ENCODE measurements at places on chromosomes 11 and 22.

DNA sequence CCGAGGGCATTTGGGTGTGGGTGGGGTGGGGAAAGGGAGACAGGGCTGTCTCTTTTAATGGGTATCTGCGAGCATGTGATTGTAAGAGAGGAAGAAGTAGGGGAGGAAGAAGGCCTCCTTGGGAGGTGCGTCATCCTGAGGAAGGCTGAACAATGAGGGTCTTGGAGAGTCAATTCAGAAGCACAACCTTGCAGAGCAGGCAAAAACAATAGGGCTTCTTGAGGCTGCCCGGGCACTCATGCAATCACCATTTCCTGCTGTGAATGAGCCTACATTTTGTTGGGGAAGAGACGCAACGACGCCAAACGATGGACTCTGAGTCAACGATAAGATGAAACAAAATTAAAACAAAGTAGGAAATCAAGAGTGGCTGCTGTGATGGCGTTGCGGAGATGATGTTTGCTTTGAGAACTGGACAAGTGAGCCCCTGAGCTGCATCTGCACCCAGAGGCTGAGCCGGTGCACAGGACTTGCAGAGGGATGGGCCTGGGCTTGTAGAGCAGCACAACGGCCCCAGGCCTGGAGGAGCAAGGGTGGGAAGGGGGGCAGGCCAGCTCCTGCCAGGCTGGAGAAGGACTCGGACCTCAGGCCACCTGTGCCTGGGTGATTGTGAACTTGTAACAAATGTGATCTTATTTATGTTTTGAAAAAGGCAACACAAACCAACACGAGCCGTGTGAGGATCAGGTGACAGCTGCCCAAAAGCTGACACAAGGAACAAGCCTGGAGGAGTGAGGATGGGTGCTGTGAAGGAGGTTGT, 92.3 kb upstream of the B3GAT1 start:
- no peak for DNase-seq

DNA sequence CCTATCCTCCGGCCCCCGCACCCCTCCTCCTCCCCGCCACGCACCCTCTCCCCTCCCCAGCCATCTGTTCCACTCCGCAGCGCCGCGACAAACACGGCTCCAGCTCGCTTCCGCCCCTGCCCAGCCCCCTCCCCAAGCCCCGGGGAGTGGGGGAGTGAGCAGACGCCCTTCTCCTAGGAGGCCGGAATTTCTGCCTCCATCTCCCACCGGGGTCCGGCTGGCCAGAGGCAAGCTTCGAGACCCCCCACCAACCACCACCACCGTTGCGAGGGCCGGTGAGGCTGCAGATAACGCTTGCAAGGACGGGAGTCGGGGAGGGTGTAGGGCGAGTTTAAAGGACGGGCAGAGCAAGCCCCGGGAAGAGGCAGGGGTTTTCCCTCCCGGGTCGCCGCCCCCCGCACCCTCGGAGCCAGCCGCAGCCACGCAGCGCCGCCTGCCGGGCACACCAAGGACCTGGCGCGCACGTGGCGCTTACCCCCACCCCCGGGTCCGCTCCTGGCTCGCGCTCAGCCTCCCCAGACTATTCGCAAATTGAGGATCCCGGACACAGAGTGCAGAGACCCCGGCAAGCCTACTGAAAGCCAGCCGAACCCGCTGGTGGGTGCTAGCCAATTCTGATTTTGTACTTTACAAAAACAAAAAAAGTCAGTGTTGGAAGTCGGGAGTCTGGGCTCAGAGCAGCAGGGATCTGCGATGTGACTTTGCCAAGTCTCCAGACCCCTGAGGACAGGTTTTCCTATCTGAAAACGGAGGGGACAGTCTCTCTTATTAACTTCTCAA, 22.6 kb downstream of the RTN4RL2 start:
- peak; percentile 55 for DNase-seq

- DNase-seq = no peak
Observed at GRCh38 chr11:72758690-72759389, 6.6 kb upstream of the ARAP1 start.

GRCh38 chr11:57896361-57897145, 127.1 kb upstream of the OR9Q1 start:
- no peak for DNase-seq

DNA sequence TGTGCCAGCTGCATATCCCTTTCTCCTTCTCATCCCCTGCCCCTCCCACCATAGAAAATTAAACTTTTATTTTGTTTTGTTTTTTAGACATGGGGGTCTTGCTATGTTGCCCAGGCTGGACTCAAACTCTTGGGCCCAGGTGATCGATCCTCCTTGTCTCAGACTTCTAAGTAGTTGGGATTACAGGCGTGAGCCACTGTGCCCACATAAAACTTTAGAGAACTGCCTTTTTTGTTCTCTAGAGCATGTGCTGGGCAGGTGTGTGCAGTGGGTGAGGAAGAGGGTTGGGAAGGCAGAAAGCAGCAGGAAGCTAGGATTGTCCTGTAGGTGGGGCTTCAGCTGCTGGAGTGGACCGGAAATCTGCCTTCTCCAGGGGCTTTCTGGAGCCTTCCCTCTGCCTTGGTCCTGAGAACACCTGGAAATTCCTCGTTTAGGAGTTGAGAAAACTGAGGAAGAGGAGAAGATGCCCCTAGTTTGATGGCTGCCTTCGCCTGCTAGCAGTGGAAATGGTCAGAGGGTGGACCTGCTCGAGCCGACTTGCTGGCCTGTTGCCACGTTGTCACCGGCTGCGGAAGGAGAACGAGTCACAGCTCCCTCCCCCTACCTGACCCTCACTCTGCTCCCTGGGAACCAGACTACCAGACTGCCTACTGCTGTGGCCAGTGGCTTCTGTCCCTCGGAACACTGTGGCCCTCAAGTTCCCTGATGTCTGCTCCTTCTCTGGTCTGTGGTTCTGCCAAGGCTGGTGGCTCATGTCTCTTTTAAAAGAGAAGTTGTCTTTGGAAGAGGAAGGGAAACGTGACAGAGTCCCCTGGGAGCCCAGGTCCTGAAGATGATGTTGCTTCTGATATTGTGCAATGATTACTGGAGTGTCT, 4.0 kb downstream of the ST14 start:
- no peak for DNase-seq

GRCh38 chr11:10381736-10382135, 73.3 kb upstream of the AMPD3 start:
- no peak for DNase-seq

DNA sequence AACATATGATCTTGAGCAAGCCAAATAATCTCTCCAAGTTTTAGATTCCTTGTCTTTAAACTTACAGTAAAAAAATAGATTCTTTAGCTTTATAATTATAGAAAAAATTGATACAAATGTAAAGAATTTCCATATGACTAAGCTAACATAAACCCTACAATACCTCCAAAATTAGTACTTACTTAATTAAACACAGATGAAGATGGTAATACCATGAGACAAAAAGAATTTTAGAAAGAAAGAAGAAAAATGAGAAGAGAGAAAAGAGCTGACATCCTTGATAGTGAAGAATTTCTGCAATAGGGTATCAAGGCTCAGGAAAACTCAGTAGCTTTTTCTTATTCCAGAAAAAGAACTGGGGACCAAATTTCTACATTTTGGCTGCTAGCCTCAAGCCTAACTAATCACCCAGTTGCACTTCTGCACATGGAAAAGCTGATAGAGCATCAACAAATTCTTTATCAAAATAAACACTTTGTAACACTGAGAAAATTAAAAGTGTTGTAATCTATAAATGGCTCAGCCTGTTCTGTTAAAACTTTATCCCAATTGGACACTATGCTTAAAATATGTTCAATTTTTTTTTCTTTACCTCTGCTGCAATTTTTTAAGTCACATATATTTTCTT, 24.7 kb upstream of the SOX6 start:
- DNase-seq = no peak

GRCh38 chr11:118436639-118437207, 431 bp downstream of the KMT2A start:
- peak; percentile 41 for DNase-seq

DNA sequence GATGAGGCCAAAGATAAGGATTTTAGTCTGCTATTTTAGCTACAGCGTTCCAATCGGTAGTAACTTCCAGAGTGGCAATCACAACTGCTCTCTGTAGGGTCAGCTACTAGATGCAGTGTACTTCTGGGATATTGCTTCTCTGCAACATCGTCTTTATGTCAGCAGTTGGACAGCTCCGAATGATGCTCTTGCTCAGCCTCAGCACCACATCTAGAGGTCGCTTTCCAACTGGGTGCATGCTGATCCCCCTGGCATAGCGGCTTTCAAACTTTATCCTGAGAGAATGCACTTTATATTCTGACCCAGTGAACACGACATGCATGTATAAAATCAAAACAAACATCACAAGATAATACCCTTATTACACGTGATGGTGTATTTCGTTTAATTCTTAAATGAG, 219.6 kb downstream of the C11orf87 start:
- DNase-seq = no peak

DNA sequence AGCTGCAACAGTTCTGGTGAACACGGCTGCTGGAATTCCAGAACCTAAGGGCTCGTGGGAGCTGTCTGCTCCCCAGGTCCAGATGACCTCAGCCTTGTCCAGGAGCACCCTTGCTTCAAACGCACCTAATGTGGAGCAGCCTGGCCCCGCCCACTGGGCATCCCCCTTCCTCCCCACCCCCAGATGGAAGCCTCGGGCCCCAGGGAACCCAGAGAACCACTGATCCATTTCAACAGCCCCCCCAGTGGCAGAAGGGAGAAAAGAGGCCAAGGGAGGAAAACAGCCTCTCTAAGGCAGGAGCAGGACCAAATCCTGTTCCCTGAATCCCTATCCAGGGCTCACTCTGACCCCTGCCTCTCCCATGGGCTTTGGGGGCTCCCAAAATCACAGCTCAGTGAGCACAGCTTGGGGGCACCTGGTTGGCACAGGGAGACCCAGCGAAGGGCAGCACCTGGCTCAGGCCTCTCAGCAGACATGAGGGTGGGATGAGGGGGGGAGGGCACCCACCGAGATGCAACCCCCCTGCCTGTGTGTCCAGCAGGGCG, 1.2 kb downstream of the CYTH4 start:
- DNase-seq = peak; percentile 66

DNA sequence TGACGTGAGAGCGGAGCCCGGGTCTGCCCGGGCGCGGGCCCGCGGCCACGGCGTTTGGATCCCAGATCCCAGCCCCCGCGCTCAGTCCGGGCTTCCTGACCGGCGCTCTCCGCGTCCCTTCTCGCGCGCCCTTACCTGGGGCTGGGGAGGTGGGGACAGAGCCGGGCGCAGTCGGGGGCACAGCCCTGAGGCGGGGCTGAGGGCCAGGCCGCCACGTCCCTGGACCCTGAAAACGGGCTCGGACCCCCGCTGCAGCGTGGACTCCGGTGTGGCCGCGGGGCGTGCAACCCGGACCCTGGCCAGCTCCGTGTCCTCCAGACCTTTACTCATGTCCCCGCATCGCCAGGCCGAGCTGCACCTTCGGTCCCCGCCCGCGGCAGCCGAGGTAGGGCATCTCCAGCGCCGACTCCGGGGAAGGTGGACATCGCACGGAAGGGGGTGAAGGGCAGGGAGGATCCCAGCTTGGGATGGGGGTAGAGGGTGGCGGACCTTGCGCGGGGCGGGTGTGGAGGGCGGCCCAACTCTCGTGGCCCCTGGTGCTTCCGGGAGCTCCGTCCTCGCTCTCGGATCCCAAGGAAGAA, 9.9 kb upstream of the AIFM3 start:
- no peak for DNase-seq

GRCh38 chr11:130263351-130263750, 51.4 kb downstream of the ZBTB44 start:
- no peak for DNase-seq

- no peak for DNase-seq
Observed at GRCh38 chr11:132999031-132999430, 533.3 kb downstream of the OPCML start.

GRCh38 chr11:122979815-122980595, 1.6 kb downstream of the BSX start:
- no peak for DNase-seq

GRCh38 chr11:127247261-127247851, 246.8 kb upstream of the KIRREL3 start:
- no peak for DNase-seq

GRCh38 chr11:19907839-19908238, 195.2 kb downstream of the NAV2 start:
- no peak for DNase-seq

- no peak for DNase-seq
Observed at GRCh38 chr11:2462986-2463765, 18.4 kb downstream of the KCNQ1 start.

- DNase-seq = no peak
Observed at GRCh38 chr11:66052664-66052982, 459 bp downstream of the SF3B2 start.

DNA sequence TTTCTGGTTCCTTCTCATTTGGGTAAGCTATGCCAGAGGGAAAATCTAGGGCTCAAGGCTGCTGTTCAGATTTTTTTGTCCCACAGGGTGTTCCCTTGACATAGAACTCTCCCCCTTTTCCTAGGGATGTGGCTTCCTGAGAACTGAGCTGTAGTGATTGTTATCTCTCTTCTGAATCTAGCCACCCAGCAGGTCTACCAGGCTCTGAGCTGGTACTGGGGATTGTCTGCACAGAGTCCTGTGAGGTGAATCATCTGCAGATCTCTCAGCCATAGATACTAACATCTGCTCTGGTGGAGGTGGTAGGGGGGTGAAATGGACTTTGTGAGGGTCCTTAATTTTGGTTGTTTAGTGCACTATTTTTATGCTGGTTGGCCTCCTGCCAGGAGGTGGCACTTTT, 167.3 kb upstream of the PGR start:
- no peak for DNase-seq

DNA sequence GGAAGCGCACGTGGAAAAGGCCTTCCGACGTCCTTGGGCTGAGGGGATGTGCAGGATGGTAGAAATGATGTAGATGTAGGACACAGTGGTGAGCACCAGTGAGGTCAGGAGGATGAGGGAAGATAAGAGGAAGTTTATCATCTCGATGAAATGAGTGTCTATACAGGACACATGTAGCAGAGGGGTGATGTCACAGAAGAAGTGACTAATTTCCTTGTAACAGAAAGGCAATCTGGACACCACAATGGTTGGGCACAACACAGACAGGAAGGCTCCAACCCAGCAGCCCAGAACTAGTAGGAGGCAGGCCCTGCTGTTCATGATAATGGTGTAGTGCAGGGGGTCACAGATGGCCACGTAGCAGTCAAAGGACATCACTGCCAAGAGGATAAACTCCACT, 35.0 kb upstream of the OR6M1 start:
- no peak for DNase-seq

DNA sequence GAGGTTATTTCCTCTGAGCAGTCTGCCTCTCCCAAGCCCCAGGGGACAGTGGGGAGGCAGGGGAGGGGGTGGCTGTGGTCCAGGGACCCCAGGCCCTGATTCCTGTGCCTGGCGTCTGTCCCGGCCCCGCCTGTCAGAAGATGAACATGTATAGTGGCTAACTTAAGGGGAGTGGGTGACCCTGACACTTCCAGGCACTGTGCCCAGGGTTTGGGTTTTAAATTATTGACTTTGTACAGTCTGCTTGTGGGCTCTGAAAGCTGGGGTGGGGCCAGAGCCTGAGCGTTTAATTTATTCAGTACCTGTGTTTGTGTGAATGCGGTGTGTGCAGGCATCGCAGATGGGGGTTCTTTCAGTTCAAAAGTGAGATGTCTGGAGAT, 3.1 kb downstream of the PIM3 start:
- no peak for DNase-seq

- DNase-seq = no peak
Observed at GRCh38 chr11:77082838-77083565, 16.2 kb downstream of the CAPN5 start.

GRCh38 chr22:49062155-49062801, 765.4 kb downstream of the BRD1 start:
- DNase-seq = no peak
